Natural killer cell treated with Interleukin-12 subunit alpha and Interleukin-12 subunit beta and Interleukin-15 and Interleukin-18, amount 100 ng/mL, for 72 hours (primary cell): ENCODE measurements at places on chromosomes 12 and 14. TPM values are rescaled to one million over a fixed set of nuclear protein-coding genes. Genes with fewer than 3 reads are reported as not detected.

DNA sequence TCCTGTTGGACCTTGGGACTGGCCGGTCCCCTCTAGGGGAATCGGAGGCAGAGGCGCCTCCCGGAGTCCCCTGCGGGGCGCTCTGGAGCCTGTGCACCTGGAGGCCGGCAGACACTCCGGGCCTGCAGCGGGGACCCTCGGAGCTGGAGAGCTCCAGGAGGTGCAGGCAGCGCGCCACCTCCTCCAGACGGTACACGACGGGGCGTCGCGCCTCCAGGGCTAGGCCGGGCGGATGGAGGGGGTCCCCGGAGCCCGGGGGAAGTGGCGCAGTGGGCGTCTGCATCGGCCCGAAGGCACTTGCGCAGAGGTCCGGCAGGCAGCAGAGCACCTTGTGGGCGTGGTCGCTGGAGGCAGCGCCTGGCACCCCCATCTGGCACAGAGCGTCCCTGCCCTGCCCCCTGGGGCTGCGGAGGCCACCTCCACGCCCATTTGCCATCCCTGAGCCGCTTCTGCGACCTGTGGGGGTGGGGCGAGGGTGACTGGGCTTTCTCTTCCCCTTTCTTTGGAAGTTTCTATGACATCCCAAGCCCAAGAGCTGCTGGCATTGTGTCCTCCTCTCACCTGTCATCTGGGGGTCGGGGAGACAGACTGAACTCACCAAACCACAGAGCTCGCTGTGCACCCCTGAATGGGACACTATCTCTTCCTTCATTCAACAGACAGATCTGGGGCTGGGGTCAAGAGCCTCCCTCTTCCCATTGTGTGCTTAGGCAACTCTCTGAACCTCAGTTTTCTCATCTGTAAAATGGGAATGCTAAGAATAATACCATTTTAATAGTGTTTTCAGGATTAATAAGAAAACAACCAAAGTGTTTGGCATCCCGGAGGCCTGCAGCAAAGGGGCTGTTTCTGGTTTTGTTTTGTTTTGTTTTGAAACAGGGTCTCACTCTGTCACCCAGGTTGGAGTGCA, 37.5 kb upstream of the CORO1C start:
- no peak for DNase-seq

- DNase-seq, result no peak
These were observed 261.9 kb downstream of the TMEM132D start for GRCh38 chr12:129641926-129642325.

GRCh38 chr14:78088916-78089315, 81.3 kb upstream of the NRXN3 start:
- DNase-seq, result no peak

- DNase-seq, result peak; percentile 74
These were observed 1.2 kb upstream of the NEMF start for GRCh38 chr14:49853572-49854375.

GRCh38 chr14:23021434-23021833, 11.5 kb upstream of the C14orf93 start:
- DNase-seq, result no peak

The RAB21 gene
- total RNA-seq, result 126 TPM

The UBR7 gene
- 33.1 TPM for total RNA-seq

The TMEM229B gene
- 14.7 TPM for total RNA-seq
